ENCODE measurements at places on chromosomes 4 and X. TPM values are rescaled to one million over a fixed set of nuclear protein-coding genes. Genes with fewer than 3 reads are reported as not detected.

GRCh38 chr4:34220601-34221000, 2023.7 kb downstream of the ARAP2 start:
- H3K27me3 ChIP-seq, result no peaks in the 10 kb centered on the region
- H3K27ac ChIP-seq, result no peak overlapping the region
- H3K4me3 ChIP-seq, result no peak overlapping the region
- no peak for DNase-seq

DNA sequence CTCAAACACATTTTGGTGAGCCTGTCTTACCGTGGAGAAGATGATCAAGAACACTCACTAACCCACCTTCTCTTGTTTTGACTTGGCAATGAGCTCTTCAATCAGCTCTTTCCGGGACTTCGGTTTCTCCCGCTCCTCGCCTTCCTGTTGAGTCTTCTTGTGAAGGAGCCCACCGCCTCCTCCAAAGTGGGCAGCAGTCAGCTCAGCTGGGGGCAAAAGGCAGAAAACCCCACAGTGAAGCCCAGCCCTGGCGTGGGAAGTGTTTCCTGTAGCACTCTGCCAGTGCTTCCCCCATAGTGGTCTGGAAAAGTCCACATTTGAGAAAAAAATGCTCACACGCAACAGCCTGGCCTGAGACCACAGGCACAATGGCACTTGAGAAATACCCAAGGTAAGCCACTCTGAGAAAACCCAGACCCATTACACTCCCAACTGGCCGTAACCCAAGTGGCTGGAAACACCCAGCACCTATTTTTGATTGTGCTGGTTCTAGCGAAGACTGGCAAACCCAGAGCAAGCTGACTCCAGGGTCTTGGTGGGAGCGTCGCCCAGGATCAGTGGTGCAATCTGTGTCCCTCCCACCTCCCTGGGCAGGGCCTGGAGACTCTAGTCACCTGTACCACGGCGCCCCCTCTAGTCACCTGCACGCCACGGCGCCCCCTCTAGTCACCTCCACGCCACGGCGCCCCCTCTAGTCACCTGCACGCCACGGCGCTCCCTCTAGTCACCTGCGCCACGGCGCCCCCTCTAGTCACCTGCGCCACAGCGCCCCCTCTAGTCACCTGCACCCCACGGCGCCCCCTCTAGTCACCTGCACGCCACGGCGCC, 8.6 kb downstream of the NOP14 start:
- H3K27ac ChIP-seq, result no peak overlapping the region
- no peak for DNase-seq
- H3K4me3 ChIP-seq, result no peak overlapping the region
- H3K36me3 ChIP-seq, result peaks cover 58% of the 10 kb centered on the region
- no peaks in the 10 kb centered on the region for H3K4me1 ChIP-seq

Gene MAGEC2
- not detected for total RNA-seq

DNA sequence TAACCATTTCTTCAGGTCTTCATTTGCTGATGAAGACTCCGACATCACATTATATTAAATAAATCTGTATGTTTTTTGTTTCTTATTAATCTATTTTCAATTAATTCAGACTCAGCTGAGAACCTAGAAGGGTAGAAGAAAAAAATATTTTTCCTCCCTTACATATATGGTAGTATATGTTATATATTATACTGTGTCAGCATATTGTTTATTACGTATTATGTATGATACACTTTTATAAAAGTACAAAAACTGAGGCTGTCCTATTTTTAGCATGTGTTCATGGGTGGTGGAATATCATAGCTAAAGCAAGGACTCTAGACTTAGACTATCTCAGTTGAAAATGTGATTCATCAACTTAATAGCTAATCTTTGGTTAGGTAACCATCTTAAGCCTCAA, 149.3 kb downstream of the CENPC start:
- H3K36me3 ChIP-seq, result no peaks in the 10 kb centered on the region
- no peak for DNase-seq
- no peak overlapping the region for H3K4me3 ChIP-seq
- no peak overlapping the region for H3K27ac ChIP-seq
- no peaks in the 10 kb centered on the region for H3K4me1 ChIP-seq

GRCh38 chrX:136823175-136823574, 42.4 kb upstream of the ARHGEF6 start:
- H3K4me1 ChIP-seq, result no peaks in the 10 kb centered on the region
- no peak overlapping the region for H3K27ac ChIP-seq
- no peaks in the 10 kb centered on the region for H3K27me3 ChIP-seq
- DNase-seq, result no peak
- peaks cover 7% of the 10 kb centered on the region for H3K36me3 ChIP-seq

Gene GPR50
- total RNA-seq, result 0.19 TPM

GRCh38 chrX:107154787-107155620, 36.4 kb upstream of the RBM41 start:
- H3K4me1 ChIP-seq, result no peaks in the 10 kb centered on the region
- peak overlapping the region; percentile 9 for H3K27ac ChIP-seq
- H3K4me3 ChIP-seq, result peak overlapping the region; percentile 40
- H3K36me3 ChIP-seq, result no peaks in the 10 kb centered on the region

DNA sequence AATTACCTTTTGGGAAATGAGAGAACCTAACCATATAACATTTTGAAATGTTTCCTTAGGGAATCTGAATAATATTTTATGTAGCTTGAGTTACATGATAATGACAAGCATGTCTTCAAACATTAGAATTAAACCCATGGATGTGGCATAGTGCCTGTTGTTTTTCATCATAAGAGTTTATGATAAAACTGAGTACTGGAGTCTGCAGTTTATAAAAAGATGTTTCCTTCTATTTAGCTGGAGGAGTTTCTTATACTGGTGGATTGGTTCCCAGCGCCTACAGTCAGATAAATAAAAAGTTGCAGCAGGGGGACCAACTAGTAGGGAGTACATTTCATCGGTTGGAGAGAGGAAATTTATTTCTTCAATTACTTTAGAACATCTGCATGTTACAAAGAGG, 70.1 kb upstream of the PCDH18 start:
- no peaks in the 10 kb centered on the region for H3K27me3 ChIP-seq
- H3K4me1 ChIP-seq, result no peaks in the 10 kb centered on the region
- H3K4me3 ChIP-seq, result no peak overlapping the region
- H3K27ac ChIP-seq, result no peak overlapping the region

DNA sequence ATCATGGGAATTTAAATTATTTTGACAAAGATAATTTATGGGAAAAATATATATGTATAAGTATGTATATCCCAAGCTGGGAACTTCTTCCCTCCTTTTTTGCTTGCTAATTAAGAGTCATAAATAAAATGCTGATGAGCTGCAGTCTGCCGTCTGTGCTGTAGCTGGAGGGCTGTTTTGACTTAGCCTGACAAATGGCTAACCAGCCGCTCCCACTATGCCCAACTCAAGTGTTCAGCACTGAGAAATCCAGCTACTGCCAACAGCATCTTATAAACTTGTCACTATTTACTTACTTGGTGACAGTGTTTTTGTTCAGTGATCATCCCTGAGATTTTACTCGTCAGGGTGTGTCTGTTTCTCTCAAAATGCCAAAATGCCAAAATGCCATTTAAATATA, 171.2 kb upstream of the PGRMC2 start:
- no peaks in the 10 kb centered on the region for H3K27me3 ChIP-seq
- no peaks in the 10 kb centered on the region for H3K36me3 ChIP-seq
- no peak overlapping the region for H3K27ac ChIP-seq
- no peaks in the 10 kb centered on the region for H3K4me1 ChIP-seq
- H3K4me3 ChIP-seq, result no peak overlapping the region

GRCh38 chr4:111797455-111798163, 347.6 kb upstream of the FAM241A start:
- no peak overlapping the region for H3K4me3 ChIP-seq
- H3K4me1 ChIP-seq, result no peaks in the 10 kb centered on the region
- no peaks in the 10 kb centered on the region for H3K27me3 ChIP-seq
- no peaks in the 10 kb centered on the region for H3K36me3 ChIP-seq

GRCh38 chrX:69093960-69094871, 71.0 kb downstream of the PJA1 start:
- H3K27me3 ChIP-seq, result no peaks in the 10 kb centered on the region
- no peak overlapping the region for H3K27ac ChIP-seq
- H3K4me1 ChIP-seq, result no peaks in the 10 kb centered on the region

Gene STS
- 1.8 TPM for total RNA-seq

Gene GASK1B
- 1.0 TPM for total RNA-seq

Gene INTU
- total RNA-seq, result 11.4 TPM

DNA sequence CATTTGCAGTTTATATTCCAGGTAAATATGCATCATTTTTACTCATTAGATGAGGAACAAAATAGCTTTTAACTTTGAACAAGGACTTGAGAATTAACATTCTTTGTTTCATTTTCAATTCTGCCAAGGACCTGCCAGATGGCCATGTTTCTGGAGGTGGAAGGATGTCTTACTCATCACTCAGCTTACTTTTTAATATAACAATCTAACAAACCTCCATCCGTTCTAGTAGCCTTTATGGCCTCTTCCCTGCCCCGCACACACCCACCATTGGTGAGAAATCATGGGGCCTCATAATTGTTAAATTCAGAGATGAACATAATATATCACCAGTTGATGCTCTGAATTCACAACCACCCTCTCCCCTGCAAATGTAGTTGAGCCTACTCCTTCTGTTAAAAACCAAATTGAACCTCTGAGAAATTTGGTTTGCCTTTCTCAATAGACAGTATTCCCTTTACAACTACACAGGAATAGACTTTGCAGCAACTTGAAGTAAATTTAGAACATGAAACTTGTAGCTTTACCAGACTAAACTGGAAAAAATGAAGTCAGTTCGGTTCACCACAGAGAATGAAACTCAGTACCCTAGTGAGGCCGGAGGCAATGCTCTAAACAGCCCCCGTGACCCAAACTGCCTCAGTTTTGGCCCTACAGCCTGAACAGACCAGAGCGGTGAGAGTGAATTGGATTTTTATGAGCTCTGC, 50.1 kb upstream of the ACSL4 start:
- no peaks in the 10 kb centered on the region for H3K36me3 ChIP-seq
- no peaks in the 10 kb centered on the region for H3K27me3 ChIP-seq
- H3K27ac ChIP-seq, result no peak overlapping the region
- no peak for DNase-seq
- H3K4me1 ChIP-seq, result peaks cover 14% of the 10 kb centered on the region

GRCh38 chrX:112760697-112761096, 79.9 kb downstream of the AMOT start:
- H3K27me3 ChIP-seq, result no peaks in the 10 kb centered on the region
- H3K4me1 ChIP-seq, result no peaks in the 10 kb centered on the region
- H3K27ac ChIP-seq, result no peak overlapping the region

GRCh38 chrX:15299941-15300851, 15.2 kb downstream of the ASB11 start:
- no peak overlapping the region for H3K4me3 ChIP-seq
- no peaks in the 10 kb centered on the region for H3K27me3 ChIP-seq
- H3K4me1 ChIP-seq, result no peaks in the 10 kb centered on the region

DNA sequence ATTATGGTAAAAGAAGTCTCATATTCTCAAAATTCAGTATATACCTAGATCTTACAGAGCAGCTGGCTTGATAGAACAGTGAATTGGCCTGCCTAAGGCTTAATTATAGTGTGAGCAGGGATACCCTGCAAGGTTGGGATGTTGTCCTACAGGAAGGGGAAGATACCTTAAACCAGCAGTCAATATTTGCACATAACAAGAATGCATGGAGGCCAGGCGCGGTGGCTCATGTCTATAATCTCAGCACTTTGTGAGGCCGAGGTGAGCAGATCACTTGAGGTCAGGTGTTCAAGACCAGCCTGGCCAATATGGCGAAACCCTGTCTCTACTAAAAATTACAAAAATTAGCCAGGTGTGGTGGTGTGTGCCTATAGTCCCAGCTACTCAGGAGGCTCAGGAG, 58.7 kb upstream of the ABCG2 start:
- no peak overlapping the region for H3K4me3 ChIP-seq
- peaks cover 4% of the 10 kb centered on the region for H3K4me1 ChIP-seq
- no peaks in the 10 kb centered on the region for H3K36me3 ChIP-seq
- H3K27me3 ChIP-seq, result no peaks in the 10 kb centered on the region

DNA sequence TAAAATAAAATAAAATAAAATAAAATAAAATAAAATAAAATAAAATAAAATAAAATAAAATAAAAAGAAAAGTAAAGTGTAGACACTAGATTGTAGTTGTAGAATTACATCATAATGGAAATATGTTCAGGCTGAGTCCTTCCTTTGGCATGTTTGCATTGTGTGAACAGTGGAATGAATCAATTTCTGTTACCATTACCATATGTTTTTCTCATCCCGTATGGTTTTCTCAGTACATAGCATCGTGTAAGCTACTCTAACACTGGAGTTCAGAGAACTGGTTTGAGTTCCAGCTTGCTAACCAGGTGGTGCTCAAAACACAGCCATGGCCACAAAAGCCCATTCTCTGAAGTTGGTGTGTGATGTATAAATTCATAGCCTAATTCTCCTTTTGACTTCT, 45.9 kb downstream of the USP11 start:
- no peak overlapping the region for H3K4me3 ChIP-seq
- H3K36me3 ChIP-seq, result no peaks in the 10 kb centered on the region
- H3K27ac ChIP-seq, result no peak overlapping the region
- DNase-seq, result no peak
- H3K27me3 ChIP-seq, result no peaks in the 10 kb centered on the region

Gene CXorf58
- total RNA-seq, result not detected

Gene GSX2
- not detected for total RNA-seq

DNA sequence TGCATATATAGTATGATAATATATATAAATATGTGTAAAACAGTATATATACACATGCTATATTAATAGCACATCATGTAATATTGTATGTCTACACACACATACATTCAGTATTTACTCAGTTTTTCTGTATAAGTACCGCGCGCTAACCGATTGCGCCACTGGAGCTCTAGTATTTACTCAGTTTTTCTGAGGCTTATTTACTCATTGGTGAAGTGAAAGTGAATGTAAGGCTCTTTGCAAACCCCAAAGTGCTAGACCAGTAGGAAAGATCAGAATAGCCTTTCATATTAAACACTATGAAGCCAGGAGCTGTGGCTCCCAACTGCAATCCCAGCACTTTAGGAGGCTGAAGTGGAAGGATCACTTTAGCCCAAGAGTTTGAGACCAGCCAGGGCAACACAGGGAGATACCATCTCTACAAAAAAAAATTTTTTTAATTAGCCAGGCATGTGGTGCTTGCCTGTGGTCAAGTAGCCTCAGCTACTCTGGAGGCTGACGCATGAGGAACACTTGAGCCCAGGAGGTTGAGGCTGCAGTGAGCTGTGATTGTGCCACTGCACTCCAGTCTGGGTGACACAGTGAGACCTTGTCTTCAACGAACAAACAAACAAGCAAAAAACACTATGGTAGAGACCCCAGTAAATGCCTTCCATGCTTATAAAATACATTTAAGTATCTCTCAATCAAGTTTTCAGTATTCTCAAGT, 125.8 kb downstream of the KIT start:
- no peaks in the 10 kb centered on the region for H3K27me3 ChIP-seq
- no peaks in the 10 kb centered on the region for H3K36me3 ChIP-seq
- H3K27ac ChIP-seq, result no peak overlapping the region
- no peak overlapping the region for H3K4me3 ChIP-seq

Gene RBM46
- not detected for total RNA-seq

Measured in esophagus squamous epithelium (tissue), 5 donors.